ENCODE measurements at places on chromosomes 2 and 18.

DNA sequence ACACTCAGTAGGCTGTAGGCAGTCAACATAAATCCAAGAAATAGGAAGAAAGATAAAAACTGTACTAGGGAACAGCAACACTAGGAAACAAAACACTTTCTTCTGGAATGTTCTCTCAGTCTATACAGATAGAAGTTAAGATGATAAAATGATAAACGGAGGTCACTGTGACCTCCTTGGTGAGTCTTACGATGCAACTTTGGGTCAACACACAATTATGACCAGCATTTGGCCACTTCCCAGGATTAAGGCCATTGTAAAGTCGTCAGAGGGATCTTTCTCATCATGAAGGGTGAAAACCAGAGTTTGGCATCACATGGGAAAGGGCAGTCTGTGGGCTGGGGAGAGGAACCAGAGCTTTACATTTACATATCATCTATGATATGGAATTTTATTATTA lies 33.4 kb downstream of the LAMA3 start:
- no peak for DNase-seq

GRCh38 chr2:38485734-38486133 lies 108.7 kb upstream of the ATL2 start:
- DNase-seq = no peak

- no peak for DNase-seq
These were observed 1.3 kb downstream of the KCTD1 start for GRCh38 chr18:26546875-26547645.

DNA sequence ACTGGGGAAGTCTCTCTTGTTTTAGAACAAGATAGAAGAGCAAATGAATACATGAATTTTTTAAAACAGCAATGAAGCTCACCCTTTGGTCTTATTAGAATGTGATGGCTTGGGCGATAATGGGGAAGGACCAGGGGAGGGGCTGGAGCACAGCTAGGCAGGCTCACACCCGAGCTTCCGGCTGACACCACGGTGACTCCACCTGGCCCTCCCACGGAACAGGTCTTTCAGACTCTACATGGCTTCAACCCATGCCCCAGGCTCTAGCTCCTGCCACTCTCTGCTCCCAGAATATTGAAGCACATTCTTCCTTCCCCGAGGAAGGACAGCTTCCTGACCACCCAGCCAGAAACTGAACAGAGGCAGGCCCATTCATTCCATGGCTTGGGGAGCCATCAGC lies 127.5 kb upstream of the AGAP1 start:
- no peak for DNase-seq

- DNase-seq = no peak
These were observed 22.7 kb upstream of the NCL start for GRCh38 chr2:231486851-231487596.

DNA sequence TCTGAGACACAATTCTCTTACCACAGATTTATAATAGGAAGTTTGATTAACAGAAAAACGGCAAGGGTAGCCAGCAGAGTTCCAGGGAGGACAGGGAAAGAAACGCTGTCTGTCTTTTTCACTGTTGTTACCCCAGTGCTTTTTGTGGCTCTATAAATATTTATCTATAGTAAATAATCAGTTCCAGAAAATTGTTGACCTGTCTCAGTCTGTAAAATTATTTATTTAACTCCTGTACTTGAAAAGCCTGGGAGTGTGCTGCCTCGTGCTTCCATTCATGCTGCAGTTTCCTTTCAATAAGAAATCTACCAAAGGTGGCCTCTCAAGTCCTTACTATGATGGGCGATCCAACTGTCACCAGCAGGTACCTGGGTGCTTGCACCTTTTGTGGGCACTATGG lies 102.9 kb downstream of the ETAA1 start:
- DNase-seq = no peak

GRCh38 chr18:69727912-69728572 lies 219.6 kb downstream of the CD226 start:
- DNase-seq = no peak

DNA sequence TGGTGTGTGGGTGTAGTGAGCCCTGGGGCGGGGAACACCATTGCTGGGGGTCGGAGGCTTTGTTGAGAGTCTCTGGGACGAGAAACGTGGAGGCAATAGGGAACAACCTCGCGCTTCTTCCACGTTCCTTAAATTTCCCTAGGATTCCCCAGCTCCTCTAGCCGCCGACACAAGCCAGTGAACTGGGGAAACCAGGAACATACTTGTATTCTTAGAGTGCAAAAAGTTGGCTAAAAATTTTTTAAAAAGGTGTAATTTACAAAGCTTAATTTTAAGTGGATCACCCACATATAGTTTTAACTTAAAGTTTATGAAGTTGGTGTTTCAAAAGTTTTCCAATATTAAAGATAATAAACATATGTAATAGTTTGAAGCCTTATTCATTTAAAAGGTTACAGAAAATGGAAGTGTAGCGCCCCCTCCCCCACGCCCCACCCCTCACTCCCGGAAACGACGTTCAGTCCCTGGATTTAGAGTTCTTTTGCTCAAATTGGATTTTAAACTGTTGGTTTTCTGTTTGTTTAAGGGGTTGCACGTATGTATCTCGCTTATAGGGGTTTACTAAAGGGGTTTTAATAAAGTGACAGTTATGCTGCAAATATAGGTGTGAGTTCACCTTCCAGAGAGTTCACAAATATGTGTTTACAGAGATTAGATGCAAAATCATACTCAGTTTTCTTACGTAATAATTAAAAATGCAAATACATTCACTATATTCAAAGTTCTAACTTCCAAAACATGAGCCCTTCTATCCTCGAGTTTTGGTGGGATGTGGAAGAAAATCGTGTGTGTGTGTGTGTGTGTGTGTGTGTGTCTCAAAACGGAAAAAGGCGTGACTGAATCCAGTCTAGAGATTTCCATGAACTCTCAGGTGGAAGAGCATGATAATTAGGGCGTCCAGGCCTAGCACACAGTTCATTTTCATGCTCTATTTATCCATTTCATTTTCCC lies 872 bp downstream of the DSG2 start:
- no peak for DNase-seq

GRCh38 chr2:143649226-143649740 lies 520.1 kb downstream of the ARHGAP15 start:
- no peak for DNase-seq

DNA sequence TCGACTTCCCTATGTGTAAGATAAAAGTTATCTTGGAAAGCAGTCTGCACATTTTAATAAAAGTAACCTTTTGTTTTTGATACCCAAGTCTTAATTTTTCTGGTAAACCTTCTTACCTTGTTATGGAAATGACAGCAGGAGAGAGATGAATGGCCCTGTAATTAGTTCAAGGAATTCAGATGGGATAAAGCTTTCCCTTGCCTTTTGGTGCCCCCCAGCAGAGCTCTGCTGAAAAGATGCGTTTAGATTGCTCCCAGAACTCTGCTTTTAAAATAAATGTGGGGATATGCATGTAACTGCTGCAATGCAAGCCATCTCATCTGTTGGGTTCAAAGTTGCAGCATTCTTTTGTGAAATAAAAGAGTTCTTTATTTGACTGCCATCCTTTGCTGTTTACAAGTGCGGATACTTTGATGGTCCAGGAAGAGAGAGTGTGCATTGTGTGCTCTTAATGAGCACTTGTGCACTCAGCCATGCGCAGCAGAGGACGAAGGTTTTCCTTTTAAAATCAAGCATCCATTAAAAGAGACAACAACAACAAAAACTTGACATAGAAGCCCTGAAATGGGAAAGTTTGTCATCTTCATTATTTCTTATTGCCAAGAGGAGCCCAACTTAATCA lies 176.7 kb upstream of the ST6GAL2 start:
- no peak for DNase-seq

- no peak for DNase-seq
These were observed 206.0 kb downstream of the SPP2 start for GRCh38 chr2:234256516-234256915.

GRCh38 chr2:120847700-120848321 lies 112.1 kb downstream of the GLI2 start:
- DNase-seq = no peak

- DNase-seq = no peak
These were observed 45.1 kb upstream of the SCLY start for GRCh38 chr2:238015705-238016104.

- no peak for DNase-seq
These were observed 126.1 kb downstream of the OLA1 start for GRCh38 chr2:174122185-174122584.

- DNase-seq = no peak
These were observed 24.0 kb upstream of the COLEC12 start for GRCh38 chr18:524466-524865.

- no peak for DNase-seq
These were observed 112.5 kb downstream of the MAP3K20 start for GRCh38 chr2:173187941-173188788.

DNA sequence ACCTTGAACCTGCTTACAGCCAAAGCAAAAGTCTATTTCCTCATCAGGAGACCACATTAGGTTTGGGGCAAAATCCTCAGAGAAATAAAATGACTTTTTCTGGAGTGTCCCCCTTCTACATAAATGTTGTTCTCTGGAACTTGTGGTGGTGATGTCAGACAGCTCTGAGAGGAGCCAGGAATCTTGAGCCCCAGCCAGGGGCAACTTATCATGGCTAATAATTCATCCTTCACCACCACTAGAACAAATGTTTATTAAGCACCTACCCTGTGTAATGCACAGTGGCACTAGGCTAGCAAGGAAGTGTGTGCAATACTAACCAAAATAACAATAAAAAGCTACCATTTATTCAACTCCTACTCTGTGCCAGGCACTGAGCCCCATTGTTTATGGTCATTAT lies 9.0 kb upstream of the BMP10 start:
- no peak for DNase-seq
